Tibial artery (tissue), 4 donors: ENCODE measurements at places on chromosomes 5 and 9.

DNA sequence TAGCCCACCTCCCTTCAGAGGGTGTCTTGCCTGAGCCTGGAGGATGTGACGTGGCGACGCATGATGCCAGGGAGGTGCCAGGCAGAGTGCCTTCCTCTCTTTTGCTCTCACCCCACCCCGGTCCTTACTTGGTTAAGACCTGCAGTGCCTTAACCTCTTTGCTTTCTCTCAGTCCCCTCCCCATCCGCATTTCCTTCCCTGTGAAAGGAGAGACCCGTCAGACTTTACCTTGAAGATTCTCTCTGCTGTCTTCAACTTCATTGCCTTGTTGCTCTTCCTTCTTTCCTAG, 52.0 kb upstream of the NCS1 start:
- no peak overlapping the region for H3K27ac ChIP-seq
- peaks cover 21% of the 10 kb centered on the region for H3K4me1 ChIP-seq
- H3K27me3 ChIP-seq = no peaks in the 10 kb centered on the region
- no peak for DNase-seq
- H3K36me3 ChIP-seq = peaks cover 19% of the 10 kb centered on the region
- no peak overlapping the region for H3K4me3 ChIP-seq

GRCh38 chr9:21110708-21111576, 30.7 kb downstream of the IFNW1 start:
- no peak overlapping the region for H3K4me3 ChIP-seq
- H3K27ac ChIP-seq = no peak overlapping the region
- peaks cover 5% of the 10 kb centered on the region for H3K4me1 ChIP-seq
- no peaks in the 10 kb centered on the region for H3K36me3 ChIP-seq

GRCh38 chr5:114789773-114790402, 379.8 kb downstream of the TRIM36 start:
- DNase-seq = no peak
- no peaks in the 10 kb centered on the region for H3K4me1 ChIP-seq
- no peak overlapping the region for H3K4me3 ChIP-seq

GRCh38 chr9:134627417-134628353, 13.9 kb upstream of the COL5A1 start:
- H3K27ac ChIP-seq = no peak overlapping the region
- H3K27me3 ChIP-seq = no peaks in the 10 kb centered on the region
- peaks cover 4% of the 10 kb centered on the region for H3K4me1 ChIP-seq
- no peak overlapping the region for H3K4me3 ChIP-seq
- peak; percentile 62 for DNase-seq

GRCh38 chr5:140321796-140322195, 18.9 kb upstream of the PFDN1 start:
- H3K4me3 ChIP-seq = no peak overlapping the region
- no peaks in the 10 kb centered on the region for H3K36me3 ChIP-seq
- H3K27ac ChIP-seq = no peak overlapping the region
- peak; percentile 77 for DNase-seq
- H3K27me3 ChIP-seq = no peaks in the 10 kb centered on the region
- peaks cover 5% of the 10 kb centered on the region for H3K4me1 ChIP-seq

GRCh38 chr9:91006046-91006445, 204.4 kb downstream of the SYK start:
- no peak for DNase-seq
- H3K4me1 ChIP-seq = no peaks in the 10 kb centered on the region

GRCh38 chr5:74279244-74279643, 361.3 kb downstream of the ENC1 start:
- DNase-seq = no peak
- H3K27ac ChIP-seq = no peak overlapping the region
- H3K4me3 ChIP-seq = no peak overlapping the region
- no peaks in the 10 kb centered on the region for H3K27me3 ChIP-seq
- H3K4me1 ChIP-seq = no peaks in the 10 kb centered on the region

DNA sequence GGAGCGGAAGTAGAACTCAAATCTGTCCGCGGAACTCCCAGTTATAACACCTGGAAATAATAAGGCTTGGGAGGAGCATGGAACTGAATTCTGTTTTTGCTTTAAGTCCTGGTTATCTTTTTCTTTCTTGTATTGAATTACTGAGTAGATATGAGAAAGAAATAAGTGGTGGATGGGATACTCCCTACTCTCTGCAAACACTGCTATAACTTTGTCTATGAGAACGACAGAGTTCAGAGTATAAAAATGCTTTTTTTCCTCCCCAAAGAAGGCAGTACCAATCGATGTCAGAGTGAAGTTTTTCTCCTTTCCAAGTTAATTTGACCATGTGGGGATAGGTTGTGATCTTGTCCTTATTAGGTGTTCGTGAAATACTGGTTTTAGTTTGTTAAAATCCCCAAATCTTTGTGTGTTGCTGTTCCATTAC, 1.2 kb downstream of the RIC1 start:
- no peaks in the 10 kb centered on the region for H3K27me3 ChIP-seq
- H3K27ac ChIP-seq = peak overlapping the region; percentile 99
- H3K4me3 ChIP-seq = peak overlapping the region; percentile 73
- H3K36me3 ChIP-seq = no peaks in the 10 kb centered on the region

DNA sequence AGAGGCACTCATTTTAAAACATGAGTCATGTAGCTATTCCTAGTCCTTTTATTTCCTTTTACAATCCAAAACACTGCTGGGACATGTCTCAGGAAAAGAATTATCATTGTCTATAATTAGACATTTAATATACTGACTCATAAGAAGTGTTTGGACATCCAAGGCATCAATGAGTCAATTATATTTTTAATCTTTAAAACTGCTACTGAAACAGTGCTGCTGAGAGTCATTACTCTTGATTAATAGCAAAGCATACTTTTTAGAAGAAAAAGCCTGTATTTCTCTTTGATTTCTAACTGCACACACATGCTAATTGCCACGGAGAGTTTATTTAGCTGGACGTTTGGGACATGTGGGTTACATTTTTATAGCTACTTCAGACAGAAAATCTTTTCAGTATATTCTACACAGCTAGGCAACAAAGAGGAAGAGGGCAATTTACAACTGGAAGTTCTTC, 1249.0 kb upstream of the CDH18 start:
- H3K36me3 ChIP-seq = no peaks in the 10 kb centered on the region
- no peak overlapping the region for H3K4me3 ChIP-seq
- DNase-seq = no peak
- peak overlapping the region; percentile 32 for H3K27ac ChIP-seq
- no peaks in the 10 kb centered on the region for H3K27me3 ChIP-seq
